ENCODE measurements at places on chromosomes 7 and 10. TPM values are rescaled to one million over a fixed set of nuclear protein-coding genes. Genes with fewer than 3 reads are reported as not detected.

Gene ZNF467
- 1.3 TPM for total RNA-seq

Gene PRF1
- total RNA-seq, result 0.03 TPM

Gene UPK3B
- 17.9 TPM for total RNA-seq

Gene UCN3
- not detected for total RNA-seq

Gene FFAR4
- 0.08 TPM for total RNA-seq

Gene WNT8B
- total RNA-seq, result not detected

Gene SEMA3D
- 0.01 TPM for total RNA-seq

Gene TMEM178B
- 1.3 TPM for total RNA-seq

Gene ZNF853
- 2.3 TPM for total RNA-seq

Gene ITIH5
- total RNA-seq, result 0.20 TPM

Gene GJD4
- not detected for total RNA-seq

Gene AIFM2
- 35.0 TPM for total RNA-seq

Gene AGAP6
- 7.4 TPM for total RNA-seq

Gene ADIRF
- total RNA-seq, result not detected

Gene CYP2C9
- total RNA-seq, result not detected

Gene KCND2
- total RNA-seq, result not detected

Gene SPDYE6
- total RNA-seq, result not detected

Gene OR2A5
- not detected for total RNA-seq

Gene ABCA13
- 0.06 TPM for total RNA-seq

Gene NPSR1
- not detected for total RNA-seq

Gene TMEM106B
- 33.8 TPM for total RNA-seq

Gene URGCP
- 27.8 TPM for total RNA-seq

Gene BLVRA
- total RNA-seq, result 68.8 TPM

Gene PKD2L1
- total RNA-seq, result 0.05 TPM

Gene ANKRD30A
- total RNA-seq, result 0.86 TPM

Gene CTAGE8
- total RNA-seq, result not detected

Gene TMEM236
- total RNA-seq, result 0.06 TPM

Gene CHRM2
- not detected for total RNA-seq

Gene FAM13C
- 0.22 TPM for total RNA-seq

Gene ATXN7L1
- 5.3 TPM for total RNA-seq

Gene SFTPA2
- total RNA-seq, result not detected

Gene NYAP1
- 5.8 TPM for total RNA-seq

Gene PSMG3
- total RNA-seq, result 70.7 TPM

Gene CACNA2D1
- 7.0 TPM for total RNA-seq

Gene OR9A2
- total RNA-seq, result not detected

Gene AZGP1
- not detected for total RNA-seq

Gene MACROH2A2
- total RNA-seq, result 25.3 TPM

Gene PFKFB3
- total RNA-seq, result 139 TPM

Gene ZNF107
- total RNA-seq, result 2.2 TPM

Gene OPN1SW
- not detected for total RNA-seq

Gene HMX3
- not detected for total RNA-seq

Gene TBXAS1
- 15.8 TPM for total RNA-seq

Gene ING3
- 4.9 TPM for total RNA-seq

Gene MSMB
- total RNA-seq, result 0.42 TPM

Gene AGMO
- total RNA-seq, result 1.1 TPM

All from A549 treated with Hydrocortisone at 1 μM for 4 hours (cell line).